ENCODE measurements at places on chromosomes 5 and 9. TPM values are rescaled to one million over a fixed set of nuclear protein-coding genes. Genes with fewer than 3 reads are reported as not detected.

The PCDHGA8 gene
- total RNA-seq: 0.95 TPM

GRCh38 chr5:153099328-153099727, 391.1 kb upstream of the GRIA1 start:
- DNase-seq: no peak

The CACFD1 gene
- total RNA-seq: 9.8 TPM

- peak; percentile 96 for DNase-seq
Measured at GRCh38 chr9:76374783-76375559, 19.3 kb downstream of the RFK start.

DNA sequence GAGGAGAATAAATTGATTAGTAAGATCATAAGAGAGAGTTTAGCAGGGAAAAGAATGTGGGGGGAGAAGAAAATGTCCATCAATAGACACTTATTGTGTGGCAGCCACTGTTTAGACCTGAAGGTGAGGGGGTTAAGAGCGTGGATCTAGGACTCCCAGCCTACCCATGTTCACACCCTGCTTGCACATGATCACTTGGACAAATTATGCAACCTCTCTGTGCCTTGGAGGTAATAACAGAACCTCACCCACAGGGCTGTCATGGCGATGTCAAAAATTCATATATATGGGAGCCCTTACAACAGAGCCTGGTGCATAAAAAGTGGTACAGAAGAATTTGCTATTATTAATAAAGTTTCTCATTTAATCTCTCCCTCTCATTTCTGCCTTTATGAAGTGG, 86.0 kb upstream of the EQTN start:
- DNase-seq: no peak

The SLIT3 gene
- total RNA-seq: 0.02 TPM

The ABLIM3 gene
- 42.1 TPM for total RNA-seq

DNA sequence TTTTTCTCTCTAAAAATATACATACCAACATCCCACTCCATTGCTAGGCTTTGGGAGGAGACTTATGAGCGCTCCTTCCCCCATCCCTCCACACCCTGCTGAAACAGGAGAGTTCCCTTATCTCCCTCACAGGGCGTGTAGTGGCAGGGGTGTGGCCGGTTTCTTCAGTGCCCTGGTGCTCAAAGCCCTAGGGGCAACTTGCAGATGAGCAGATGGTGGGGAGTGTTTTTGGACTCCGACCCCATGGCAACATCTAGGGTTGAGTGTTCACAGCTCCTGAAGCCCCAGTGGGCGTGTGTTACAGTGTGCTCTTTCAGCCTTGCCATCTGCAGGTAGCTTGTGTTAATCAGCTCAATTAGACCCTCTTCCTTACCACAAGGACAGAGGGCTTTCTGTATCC, 409.5 kb downstream of the MAT2B start:
- DNase-seq: no peak

- no peak for DNase-seq
Measured at GRCh38 chr5:123084730-123085605, 4.1 kb upstream of the PRDM6 start.

DNA sequence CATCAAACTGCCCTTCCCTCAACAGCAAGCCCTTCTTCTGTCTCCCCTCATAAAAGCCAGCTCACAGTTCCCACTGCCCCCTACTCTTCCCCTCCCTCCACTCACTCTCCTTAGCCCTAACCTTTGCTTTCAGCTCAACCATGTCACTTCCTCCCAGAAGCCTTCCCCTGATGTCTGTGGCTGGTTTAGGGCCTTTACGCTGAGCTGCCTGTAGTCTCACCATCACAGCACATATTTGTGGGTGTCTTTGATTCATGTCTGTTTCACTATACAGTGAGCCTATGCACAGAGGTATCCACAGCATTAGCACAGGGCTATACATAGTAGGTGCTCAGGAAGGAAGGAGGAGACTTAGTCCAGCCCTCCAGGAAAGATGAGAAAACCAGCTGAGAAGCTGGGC, 34.7 kb downstream of the C9orf50 start:
- DNase-seq: no peak

DNA sequence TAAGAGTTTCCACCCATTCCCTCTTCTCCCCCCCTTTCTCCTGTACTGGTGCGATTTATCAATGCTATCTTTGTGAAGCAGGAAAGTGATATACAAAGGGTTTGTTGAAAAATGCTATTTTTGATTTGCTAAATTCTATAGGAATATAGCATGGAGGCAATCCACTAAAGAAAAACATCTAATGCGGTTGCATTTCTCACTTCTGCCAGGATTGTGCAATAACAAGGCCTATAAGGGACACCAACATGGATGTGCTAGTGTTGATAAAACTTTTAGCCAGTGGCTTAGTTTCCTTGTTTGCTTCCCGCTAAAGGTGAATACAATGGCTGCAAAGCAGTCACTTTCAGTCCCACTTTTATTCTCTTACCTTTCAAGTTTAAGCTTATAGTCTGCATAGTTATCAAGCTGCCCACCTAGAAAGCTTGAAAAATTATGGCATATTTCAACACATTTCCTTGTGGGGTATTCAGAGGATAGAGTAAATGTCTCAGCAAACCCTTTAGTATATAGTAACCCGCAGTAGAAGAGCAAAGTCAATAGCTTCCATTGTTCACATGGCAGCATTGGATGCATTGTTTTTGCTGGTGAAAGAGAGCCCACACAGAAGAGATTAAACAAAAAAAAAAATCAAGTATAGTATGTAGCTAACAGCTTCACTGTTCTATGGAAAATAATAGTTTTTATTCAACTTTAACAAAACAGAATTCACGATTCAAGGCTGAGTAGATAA, 674.6 kb upstream of the SEMA6A start:
- no peak for DNase-seq

- DNase-seq: no peak
Measured at GRCh38 chr9:22008384-22008716, 755 bp downstream of the CDKN2B start.

DNA sequence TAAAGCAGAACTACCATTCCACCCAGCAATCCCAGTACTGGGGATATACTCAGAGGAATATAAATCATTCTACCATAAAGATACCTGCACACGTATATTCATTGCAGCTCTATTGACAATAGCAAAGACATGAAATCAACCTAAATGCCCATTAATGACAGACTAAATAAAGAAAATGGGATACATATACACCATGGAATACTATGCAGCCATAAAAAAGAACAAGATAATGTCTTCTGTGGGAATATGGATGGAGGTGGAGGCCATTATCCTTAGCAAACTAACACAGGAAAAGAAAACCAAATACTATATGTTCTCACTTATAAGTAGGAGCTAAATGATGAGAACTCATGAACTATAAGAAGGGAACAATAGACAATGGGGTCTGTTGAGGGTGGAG, 12.5 kb downstream of the HAPLN1 start:
- no peak for DNase-seq

DNA sequence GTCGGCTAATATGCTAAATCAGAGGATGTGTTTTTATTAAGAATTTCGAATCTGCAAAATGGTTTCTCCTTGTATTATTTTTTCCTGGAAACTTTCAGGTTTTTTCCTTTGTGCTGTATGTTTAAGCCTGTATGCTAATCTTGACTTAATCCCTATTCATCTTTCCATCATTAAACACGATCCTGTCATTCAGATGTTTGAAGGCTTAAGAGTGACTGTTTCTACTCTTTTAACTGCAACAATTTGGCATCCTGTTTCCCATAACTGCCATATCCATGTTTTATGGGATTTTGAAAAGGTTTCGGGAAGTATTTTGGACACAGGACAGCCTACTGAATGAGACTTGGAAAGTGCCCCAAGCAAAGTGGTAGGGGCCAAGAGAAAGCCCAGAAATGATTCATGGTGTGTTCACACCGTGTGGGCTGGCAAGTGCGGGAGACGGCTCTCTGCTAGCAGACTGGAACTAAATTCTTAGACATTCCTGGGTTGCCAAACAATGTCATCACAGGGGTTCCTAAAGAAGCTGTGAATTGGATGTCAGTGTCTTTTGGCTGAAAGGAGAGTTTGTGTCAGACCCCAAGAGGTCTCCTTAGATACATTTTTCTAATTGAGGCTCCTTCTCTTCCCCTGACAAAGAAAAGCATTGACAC, 125.4 kb upstream of the ADAMTS16 start:
- DNase-seq: no peak

DNA sequence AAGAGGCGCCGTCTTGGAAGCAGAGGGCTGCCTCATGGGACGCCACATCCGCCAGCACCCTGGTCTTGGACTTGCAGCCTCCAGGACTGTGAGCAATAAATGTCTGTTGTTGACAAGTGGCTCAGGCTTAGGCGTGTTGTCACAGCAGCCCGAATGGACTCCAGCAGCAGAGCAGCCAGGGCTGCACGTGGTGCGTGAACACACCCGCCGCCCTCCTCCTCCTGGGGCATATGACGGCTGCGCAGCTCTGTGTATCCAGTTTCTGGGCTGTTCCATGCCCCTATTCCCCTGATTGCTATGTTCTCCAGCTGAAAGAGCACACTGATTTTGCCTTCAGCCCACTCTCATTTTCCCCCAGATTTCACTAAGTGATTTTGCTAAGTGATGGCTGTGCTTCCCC, 36.0 kb upstream of the CLPTM1L start:
- DNase-seq: no peak

- no peak for DNase-seq
Measured at GRCh38 chr5:522116-522515, 2.1 kb downstream of the SLC9A3 start.

The PCDHA1 gene
- not detected for total RNA-seq

GRCh38 chr5:74083096-74083791, 457.2 kb downstream of the ARHGEF28 start:
- DNase-seq: no peak

- no peak for DNase-seq
Measured at GRCh38 chr5:144011388-144011787, 159.1 kb downstream of the YIPF5 start.

DNA sequence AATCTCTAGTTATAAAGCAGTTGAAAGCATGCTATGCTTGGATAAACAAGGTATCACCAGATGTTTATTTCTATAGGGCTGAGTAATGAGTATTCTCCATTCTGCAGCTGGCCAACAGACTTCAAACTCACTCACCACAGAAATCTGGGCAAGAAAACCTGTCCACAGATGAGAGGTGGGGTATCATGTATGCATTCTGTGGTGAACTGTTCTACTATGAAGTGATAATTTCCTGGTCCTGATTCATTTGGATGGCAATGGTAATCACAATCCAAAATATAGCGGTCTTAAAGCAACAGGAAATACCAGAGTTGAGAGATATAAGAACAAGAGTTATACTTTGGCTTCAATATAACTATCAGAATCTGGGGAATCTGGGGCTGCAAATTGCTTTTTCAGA, 65.9 kb upstream of the EFNA5 start:
- no peak for DNase-seq

DNA sequence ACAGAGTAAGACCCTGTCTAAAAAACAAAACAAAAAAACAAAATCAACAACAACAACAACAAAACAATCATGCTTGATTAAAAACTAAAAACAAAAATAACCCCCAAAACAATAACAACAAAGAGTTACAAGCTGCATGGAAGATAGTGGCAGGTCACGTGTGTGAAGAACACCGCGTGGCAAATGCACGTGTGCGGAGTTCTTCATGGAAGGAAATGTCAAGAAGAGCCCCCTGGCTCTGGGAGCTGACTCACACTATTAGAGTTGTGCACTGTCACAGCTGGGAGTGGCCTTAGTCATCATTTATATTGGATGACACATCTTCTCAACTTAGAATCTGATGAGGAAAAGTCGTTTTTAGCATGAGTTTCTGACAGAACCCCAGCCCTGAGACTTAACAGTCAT, 110.5 kb downstream of the JMY start:
- DNase-seq: no peak

DNA sequence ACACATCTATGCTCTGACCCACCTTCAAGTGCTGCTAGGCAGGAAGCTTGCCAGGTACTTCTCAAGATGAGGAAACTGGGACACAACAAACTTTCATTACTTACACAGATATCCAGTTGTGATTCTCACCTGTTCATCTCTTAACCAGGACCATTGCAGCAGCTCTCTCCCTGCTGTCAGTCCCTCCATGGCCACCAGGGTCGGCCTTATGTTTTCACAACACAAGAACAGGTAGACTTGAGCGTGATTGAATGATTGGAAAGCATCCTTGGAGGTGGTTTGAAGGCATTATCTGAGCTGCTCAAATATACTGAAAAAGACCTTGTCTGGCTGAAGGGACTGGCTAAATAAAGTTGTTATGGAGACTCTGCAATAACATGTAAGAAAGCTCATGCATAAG, 94.4 kb downstream of the MTREX start:
- no peak for DNase-seq

GRCh38 chr9:38216572-38216971, 147.5 kb upstream of the SHB start:
- no peak for DNase-seq

The KIF4B gene
- total RNA-seq: 0.44 TPM

The NUDT12 gene
- total RNA-seq: 3.6 TPM

DNA sequence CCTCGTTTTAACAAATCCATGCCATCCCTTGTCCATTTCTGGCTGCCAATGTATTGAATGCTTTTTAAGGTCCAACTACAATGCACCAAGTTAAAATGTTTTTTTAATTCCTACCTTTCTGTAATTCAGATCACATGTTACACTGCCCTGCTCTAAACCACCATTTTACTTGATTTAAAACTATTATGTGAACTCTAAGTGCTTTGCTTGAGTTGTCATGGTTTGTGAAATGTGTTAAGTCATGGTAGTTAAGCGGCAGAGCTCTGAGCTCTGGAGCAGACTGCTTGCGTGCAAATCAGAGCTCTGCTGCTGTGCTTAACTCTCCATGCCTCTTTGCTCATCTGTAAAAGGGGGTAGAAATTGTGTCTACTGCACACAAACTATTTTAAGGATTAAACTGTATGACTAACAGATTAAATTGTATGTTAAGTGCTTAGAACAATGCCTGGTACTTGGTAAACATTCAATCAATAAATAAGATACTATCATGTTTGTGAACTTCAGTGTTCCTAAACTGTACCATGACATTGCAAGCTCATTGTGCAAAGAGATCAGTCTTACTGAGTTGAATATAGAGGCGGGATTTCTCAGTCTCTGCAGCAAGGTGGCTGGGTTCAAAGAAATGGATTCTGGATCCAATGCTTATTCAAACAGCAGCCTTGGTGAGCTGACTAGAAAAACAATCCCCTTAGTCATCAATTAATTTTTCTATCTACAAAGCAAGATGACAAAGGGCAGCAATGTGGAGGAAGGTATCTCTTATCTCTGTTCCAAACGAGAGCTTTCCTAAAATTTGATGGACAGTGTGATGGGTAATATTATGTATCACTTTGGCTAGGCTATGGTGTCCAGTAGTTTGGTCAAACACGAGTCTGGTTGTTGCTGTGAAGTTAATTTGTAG, 16.1 kb upstream of the CMBL start:
- DNase-seq: no peak

All from endothelial cell of umbilical vein (primary cell).